ENCODE measurements at places on chromosomes 11 and 22.

GRCh38 chr11:63837739-63838138 lies 1.2 kb upstream of the MARK2 start:
- DNase-seq, result no peak

DNA sequence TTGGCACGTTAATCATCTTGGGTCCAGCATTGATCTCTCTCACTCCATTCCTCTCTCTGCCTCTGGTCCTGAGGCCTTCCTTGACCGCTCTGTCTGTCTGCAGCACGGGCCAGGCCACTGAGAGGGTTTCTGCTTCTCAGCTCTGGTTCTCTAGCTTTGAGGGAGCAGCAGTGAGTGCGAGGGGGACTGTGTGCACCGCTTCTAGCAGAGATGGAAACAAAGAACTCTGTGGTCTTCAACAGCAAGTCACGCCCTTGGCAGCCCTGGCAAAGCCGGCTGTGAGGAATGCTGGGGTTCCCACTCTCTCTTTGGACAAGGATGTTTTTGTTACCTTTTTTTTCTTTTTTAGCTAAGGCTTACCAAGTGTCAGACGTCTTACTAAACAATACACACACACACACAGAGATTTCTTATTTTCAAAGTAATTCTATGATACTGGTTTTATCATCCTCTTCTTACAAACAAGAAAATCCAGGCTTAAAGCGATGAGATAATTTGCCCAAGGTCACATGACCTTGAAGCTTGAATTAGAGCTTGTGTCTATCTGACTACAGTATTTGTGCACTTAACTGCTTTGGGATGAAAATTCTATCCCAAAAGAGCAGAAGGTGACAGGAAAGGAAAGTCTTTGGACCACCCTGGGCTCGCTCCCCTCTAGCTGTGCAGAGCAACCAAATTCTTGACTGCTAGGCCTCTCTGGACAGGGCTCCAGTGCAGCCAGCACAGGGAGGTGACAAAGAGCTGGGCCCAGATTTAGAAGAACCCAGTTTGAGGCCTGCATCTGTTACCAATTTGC lies 293.2 kb downstream of the NTM start:
- no peak for DNase-seq

GRCh38 chr22:38745676-38746460 lies 9.9 kb downstream of the SUN2 start:
- DNase-seq, result no peak

GRCh38 chr11:43833657-43834073 lies 47.0 kb upstream of the ALKBH3 start:
- no peak for DNase-seq

GRCh38 chr11:132438418-132438817 lies 1068.0 kb downstream of the NTM start:
- DNase-seq, result no peak

- no peak for DNase-seq
These were observed 739 bp downstream of the ZMAT5 start for GRCh38 chr22:29765905-29766631.

GRCh38 chr11:117199053-117199915 lies at the start of gene TAGLN:
TSS of gene TAGLN (plus strand) at chr11:117199370. CDS start at chr11:117203014, 3,644 bp downstream.
- no peak for DNase-seq

GRCh38 chr11:19463976-19464375 lies 223.2 kb upstream of the E2F8 start:
- no peak for DNase-seq

DNA sequence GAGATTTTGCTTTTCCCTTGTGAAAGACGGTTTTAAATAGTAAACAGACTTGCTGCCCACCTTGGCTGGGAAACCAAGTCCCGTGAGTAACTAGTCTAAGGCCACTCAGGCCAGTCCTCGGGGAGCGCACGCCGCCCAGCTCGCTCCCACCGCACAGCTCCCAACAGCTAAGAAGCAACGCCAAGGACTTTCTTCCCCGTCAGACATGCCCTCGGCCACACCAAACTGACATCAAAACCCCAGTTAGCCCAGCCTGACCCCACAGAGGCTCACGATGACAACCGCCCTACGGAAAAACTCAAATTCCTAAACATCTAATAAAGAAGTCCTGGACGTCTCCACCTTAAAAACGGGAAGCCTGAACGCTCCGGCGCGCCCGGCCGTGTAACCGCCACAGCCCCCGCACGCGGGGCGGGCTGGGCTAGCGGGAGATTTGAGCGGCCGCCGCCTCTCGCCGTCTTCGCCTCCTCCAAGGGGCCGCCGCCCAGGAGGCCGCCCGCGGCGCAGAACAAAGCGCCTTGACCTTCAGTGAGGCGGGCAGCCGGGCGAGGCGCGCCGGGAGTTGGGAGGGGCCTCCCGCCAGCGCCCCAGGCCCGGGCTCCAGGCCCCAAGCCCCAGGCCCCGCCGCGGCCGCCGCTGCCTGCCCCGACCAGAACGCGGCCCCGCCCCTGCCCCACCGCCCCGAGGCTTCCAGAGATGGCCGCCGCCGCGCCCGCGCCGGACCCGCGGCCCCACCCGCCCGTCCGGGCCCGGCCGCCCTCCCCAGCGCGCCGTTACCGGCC lies 486 bp downstream of the NAP1L4 start:
- peak; percentile 28 for DNase-seq

- no peak for DNase-seq
These were observed 29.5 kb downstream of the TMEM123 start for GRCh38 chr11:102422817-102423712.

DNA sequence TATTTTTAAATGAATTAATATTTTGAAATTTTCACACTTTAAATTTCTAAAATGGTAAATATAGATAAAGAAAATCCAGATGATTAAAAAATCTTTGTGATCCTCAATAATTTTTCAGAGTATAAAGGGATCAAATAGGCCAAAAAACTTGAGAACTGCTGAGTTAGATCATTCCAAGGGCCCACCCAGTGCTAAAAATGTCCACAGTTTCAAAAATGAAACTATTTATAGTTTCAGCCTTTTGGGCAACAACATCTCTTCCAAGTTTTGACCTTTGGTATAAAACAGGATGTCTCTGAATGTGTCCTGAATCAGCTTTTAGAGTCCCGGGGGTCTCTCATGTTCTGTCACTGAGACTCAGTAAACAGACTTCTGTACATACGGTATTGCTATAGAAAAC lies 20.9 kb upstream of the BAIAP2L2 start:
- no peak for DNase-seq

DNA sequence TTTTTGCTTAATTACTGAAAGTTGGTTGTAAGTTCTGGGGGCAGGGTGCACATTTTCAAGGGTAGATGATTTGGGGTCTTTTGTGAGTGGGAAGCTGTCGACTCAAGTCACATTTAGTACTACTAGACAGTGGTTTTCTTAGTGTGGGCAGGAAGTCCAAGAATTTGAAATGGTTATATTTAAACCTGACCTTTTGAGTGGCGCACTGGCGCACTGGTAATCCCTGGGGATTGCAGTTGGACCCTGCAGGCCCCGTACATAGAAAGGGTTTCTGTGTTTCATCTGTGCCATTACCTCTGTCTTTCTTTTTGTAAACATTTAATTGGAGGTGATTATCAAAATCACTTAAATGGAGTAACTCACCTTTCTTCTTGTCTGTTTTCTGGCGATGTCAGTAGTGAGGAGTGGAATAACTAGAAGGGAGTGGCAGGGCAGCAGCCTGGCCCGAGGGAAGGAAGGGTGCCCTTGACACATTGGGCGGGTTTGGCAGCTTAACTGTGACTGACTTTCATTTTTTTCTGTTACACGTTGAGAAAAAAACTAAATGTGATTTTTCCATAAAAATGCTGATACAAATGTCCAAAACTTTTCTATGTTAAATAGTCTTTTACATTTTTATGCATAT lies 101.8 kb upstream of the GAL start:
- no peak for DNase-seq

- DNase-seq, result peak; percentile 16
These were observed 668 bp downstream of the MADD start for GRCh38 chr11:47270331-47271271.

DNA sequence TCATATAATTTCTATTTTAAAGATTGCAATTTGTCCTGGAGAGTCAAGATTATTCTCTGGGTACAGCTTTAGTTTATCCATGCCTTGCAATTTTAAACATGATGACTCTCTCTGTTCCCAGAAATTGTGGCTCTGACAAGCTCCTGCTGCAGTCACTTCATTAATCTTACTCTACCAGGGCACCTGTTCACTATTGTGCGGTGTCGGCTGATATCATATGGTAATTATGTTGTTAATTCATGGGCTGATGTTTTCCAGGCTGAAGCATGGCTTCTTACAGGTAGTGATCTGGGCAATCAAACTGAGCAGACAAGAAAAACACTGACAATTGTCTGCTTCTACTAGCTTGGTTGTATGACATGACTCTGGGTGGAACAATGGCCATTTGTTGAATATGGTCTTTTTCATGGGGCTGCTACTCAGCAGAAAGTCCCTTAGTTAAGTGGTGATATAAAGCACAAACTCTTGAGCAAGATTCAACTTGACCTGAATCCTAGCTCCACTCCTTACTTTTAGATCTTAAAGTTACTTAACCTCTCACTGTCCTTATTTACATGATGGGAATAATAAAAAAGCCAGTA lies 230.7 kb downstream of the FAT3 start:
- no peak for DNase-seq

- DNase-seq, result no peak
These were observed 22.9 kb upstream of the CTR9 start for GRCh38 chr11:10728154-10728553.

GRCh38 chr22:27110665-27111451 lies 453.5 kb downstream of the MIAT start:
- no peak for DNase-seq

DNA sequence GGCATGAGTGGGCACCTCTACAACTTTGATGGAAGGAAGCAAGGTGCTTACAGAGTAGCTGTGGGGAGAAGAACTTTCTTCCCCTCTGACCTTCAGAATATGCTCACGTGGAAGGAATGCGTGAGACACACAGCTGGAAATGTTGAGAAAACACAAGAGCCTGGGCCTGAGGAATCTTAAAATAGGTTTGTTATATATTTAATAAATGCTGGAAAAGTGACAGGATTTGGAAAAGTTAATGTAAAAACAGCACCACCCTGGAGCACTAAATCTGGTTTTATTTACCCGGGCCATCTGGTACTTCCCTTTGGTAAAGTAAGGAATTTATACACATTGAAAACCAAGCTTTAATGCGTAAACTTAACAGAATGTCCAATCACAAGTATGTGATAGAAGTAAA lies 14.0 kb upstream of the AMPD3 start:
- DNase-seq, result no peak

DNA sequence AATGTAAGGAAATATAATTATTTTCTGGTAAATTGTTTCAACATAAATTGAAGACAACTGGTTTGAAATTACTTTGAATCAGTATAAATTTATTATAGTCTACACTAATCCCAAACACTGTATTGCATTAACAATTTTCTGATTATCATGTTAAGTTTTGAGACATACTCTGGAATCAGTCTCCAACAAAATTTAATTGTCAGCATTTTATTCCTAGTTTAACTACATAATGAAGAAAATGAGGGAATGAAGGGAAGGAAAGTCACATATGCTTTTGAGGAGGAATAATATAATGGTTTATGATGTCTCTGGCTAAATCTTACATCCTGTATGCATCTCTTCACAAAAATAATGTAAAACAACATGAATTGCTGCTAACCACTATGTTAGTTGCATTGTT lies 14.2 kb downstream of the OR52E1 start:
- no peak for DNase-seq

GRCh38 chr11:29293825-29294224 lies 723.0 kb downstream of the KCNA4 start:
- DNase-seq, result no peak

DNA sequence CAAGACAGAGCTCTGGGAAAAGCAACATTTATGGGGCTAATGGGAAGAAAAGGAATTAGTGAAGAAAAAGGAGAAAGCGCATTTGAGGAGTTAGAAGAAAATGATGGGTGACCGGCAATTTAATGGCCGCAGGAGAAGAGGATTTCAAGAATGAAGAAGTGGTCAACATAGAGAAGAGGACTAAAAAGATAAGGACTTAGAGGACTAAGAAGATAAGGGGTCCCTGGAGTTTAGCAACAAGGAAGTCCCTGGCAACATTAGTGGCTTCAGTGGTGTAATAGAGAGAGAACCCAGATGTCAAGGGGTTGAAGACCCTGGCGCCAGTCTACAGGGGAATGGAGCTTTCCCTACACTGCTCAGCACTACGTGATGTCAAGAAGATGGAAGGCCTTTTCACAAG lies 32.3 kb downstream of the WEE1 start:
- no peak for DNase-seq

DNA sequence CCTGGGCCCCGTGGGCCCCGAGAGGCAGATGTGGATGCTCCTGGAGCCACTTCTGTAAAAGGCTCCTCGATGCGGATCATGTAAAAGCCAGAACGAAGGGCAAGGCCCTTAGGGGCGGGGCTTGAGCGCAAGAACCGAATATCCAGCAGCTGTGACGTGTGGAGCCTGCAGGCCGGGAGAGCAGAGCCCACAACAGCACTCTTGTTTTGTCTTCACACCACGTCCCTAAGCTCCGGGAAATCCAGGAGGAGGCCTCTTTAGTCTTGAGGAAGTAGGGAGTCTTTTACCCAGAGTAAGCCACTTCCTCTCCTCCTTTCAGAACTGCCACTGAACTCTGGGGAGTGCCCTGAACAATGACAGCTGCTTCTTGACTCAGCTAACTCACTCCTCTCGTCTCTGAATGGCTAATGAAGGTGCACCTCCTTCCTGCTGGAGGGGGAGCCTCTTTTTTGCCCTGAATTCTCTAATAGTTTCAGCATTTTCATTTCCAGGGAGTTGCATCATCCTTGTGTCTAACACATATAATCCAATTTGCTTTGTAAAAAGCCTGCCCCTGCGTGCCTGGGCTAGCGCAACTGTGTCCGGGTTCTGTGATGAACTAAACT lies 12.5 kb downstream of the L3MBTL2 start:
- DNase-seq, result peak; percentile 56

DNA sequence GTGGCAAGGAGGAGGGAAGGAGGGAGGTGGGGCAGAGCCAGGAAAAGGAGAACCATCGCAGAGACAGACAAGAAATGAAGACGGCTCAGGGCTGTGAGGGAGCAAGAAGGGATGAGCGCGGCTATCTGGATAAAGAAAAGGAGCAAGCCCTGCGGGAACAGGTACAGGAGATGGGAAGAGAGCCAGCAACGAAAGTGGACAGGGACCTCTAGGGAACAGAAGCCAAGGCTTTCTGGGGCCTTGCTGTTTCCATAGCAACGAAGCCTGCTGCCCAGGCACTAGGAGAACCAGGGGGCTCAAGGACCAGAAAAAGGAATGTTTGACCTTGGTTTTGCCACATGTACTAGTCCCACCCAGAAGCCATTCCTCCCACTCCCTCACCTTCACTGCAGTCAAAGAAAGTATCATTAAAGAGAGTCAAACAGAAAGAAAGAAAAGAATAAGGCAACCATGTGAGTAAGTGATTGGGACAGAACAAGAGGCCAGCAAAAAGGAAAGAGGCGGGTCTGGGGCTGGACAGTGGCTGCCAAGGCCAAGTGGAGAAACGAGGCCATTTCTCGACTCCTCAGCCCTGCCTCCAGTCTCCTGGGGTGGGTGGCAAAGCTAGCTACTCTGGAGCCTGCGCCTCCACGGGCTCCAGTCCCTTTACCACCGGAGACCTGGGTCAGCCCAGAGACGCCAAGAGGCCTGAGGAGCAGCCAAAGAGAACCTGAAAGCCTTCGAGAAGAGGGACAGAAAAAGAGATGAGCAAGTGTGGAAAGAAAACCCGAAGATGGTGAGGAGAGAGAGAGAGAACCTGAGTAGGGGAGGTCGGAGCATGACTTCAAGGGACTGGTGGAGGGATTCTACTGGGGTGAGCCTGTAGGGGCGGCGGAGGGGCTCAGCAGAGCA lies 35.1 kb downstream of the NRXN2 start:
- no peak for DNase-seq

- DNase-seq, result no peak
These were observed 8.6 kb downstream of the C11orf91 start for GRCh38 chr11:33692013-33692504.

- no peak for DNase-seq
These were observed 16.0 kb downstream of the CELF1 start for GRCh38 chr11:47536915-47537314.

GRCh38 chr11:72334651-72335050 lies 90.7 kb upstream of the PHOX2A start:
- DNase-seq, result no peak
